ENCODE measurements at places on chromosomes 5 and 9.
A peak's percentile ranks its signal among the peaks of the same experiment; 100 is the strongest.

GRCh38 chr5:59678943-59679342, 214.6 kb downstream of the PDE4D start:
- no peak for DNase-seq

DNA sequence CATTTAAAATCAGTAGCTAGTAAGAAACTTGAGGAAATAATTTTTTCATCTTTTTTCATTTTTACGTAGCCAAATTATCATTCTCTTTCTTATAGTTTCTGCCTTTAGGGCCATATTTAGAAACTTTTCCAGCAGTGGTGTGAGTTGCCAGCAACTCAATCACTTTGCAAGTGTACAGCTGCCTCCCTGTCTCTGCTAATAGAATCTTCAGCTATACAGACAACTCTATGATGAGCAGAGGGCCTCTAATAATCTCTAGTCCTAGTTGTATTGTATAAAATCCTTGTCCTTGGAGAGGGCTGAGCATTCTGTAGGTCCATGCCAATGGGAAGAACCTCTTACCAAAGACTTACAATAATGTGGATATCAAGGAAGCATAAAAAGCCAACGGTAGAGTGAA, 11.5 kb upstream of the SHOC1 start:
- DNase-seq: no peak

- no peak for DNase-seq
These were observed 6.3 kb downstream of the TESK1 start for GRCh38 chr9:35611230-35611797.

DNA sequence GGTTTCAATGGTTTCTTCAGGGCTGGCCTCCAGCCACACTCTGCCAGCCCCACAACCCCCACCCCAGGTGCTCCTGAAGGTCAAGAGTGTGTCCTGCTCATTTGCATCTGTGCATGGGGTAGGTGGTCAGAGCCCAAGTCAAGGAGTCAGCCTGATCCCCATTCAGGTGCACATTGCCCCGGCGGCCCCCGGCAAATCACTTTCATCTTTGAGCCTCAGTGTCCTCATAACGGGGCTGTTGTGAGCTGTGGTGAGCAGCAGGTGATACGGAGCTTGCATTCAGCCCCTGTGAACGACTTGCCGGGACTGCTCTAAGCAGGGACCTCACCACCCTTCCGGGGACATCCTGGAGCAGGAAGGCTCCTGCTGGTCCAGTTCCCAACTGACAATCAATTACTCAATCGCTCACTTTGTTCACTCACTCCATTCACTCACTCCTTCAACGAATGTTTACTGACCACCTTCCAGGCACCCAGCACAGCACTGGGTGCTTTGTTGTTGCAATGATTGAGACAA, 93.2 kb upstream of the CPEB4 start:
- no peak for DNase-seq

DNA sequence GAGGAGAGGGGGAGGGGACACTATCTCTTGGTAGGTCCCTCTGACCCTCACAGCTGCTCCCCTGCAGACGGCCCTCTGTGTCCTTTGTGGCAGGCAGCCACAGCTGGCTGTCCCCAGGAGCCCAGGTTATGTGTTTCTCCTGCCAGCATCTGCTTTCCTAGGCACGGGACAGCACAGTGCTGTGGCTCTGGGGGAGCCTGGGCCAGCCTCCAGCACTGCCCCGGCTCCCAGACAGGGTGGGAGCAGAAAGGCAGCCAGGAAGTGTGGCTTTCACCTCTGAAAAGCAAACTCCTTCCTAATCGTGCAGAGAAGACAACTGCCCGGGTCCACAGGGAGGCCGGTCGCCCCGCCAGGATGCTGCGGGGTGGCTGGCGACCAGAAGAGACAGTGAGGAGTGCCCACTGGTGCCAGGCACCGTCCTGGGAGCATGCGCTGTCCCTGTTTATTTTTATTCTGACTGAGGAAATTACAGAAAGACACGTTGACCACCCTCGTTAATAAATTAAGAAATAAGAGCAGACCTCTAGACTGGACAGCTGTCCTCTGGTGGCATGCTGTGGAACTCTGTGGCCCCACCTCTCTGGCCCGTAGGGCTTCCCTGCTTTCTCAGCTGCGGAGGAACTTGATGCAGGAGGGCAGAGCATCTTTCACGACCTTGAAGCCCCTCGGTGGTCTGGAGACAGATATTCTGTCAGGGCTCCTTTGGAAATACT, 240.3 kb downstream of the FANCC start:
- no peak for DNase-seq

- DNase-seq: no peak
These were observed 9.5 kb downstream of the PSAT1 start for GRCh38 chr9:78306222-78307076.

GRCh38 chr5:89232139-89232603, 349.2 kb upstream of the MEF2C start:
- peak; percentile 7 for DNase-seq

- DNase-seq: peak; percentile 20
These were observed 1.3 kb downstream of the MOB3B start for GRCh38 chr9:27528076-27528885.

GRCh38 chr9:120402741-120403542, 177.0 kb downstream of the CDK5RAP2 start:
- no peak for DNase-seq

- DNase-seq: no peak
These were observed 3.9 kb downstream of the SEPTIN8 start for GRCh38 chr5:132773114-132773513.

- no peak for DNase-seq
These were observed 85.6 kb upstream of the GHR start for GRCh38 chr5:42337607-42338006.

- no peak for DNase-seq
These were observed 7.5 kb upstream of the RAPGEF1 start for GRCh38 chr9:131747352-131747751.

GRCh38 chr5:55062039-55062779, 38.2 kb downstream of the GZMK start:
- no peak for DNase-seq

- DNase-seq: no peak
These were observed 249.0 kb upstream of the WWC1 start for GRCh38 chr5:168042284-168043068.

DNA sequence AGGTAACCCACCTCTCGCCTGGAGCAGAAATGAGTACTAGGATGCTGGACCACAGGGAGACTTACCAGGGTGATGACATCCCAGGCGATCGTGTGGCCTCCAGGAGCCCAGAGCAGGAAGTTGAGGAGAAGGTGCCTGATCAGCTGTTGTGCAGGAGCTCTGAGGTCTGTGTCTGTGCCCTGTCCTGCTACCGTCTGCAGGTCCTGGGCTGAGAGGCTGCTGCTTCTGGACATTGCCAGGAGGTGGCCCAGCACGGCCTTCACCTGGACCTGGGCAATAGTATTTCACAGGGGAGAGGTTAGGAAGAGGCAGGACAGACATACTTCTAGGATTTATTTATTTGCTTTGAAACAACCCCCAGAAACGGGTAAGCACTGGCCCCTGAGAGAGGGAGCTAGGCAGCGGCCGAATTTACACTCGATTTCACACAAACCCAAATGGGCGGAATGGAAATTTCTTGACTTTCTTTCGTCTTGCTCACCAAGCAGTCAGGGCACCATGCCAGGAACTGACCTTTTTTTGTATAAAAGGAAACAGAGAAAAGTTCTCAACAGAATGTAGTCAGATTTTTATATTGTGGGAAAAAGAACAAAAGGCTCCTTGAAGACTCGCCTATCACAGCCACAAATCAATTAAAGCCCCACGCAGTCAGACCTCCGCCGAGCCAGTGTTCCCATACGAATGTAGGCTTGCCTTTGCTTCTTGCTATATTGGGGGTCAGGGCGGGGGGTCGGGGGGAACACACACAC, 210.3 kb downstream of the FANCC start:
- DNase-seq: no peak

GRCh38 chr5:109690242-109690974, 681 bp downstream of the MAN2A1 start:
- no peak for DNase-seq

DNA sequence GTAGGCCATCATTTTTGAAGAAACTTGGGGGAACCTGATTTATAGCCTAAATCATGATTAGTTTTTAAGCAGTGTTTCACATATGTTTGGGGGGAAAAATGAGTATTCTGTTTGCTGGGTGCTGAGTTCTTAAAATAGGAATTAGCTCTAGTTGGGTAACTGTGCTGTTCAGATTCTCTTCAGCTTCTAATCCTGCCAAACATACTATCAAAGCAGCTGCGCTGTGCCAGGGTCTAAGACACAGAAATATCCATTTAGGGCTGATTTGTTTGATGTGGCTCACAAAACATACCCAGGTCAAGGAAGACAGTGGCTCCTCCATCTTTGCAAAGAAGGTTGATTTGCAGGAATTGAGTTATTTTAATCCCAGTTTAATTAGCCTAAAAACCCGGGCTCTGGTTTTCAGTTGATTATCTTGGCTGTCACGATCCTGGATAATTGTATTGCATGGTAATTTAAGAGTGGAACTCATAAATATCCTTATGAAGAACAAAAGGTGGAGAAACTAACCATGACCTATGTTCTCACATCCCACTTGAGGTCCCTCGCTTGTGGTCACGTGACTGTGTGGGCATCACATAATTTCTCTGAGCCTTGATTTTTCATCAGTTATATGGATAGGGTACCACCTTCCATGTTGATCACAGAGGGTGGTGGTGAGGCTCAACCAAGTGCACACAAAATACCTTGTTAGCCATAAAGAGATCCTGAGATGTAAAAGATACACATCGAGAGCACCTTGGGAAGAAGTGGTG, 18.7 kb downstream of the CYFIP2 start:
- no peak for DNase-seq

DNA sequence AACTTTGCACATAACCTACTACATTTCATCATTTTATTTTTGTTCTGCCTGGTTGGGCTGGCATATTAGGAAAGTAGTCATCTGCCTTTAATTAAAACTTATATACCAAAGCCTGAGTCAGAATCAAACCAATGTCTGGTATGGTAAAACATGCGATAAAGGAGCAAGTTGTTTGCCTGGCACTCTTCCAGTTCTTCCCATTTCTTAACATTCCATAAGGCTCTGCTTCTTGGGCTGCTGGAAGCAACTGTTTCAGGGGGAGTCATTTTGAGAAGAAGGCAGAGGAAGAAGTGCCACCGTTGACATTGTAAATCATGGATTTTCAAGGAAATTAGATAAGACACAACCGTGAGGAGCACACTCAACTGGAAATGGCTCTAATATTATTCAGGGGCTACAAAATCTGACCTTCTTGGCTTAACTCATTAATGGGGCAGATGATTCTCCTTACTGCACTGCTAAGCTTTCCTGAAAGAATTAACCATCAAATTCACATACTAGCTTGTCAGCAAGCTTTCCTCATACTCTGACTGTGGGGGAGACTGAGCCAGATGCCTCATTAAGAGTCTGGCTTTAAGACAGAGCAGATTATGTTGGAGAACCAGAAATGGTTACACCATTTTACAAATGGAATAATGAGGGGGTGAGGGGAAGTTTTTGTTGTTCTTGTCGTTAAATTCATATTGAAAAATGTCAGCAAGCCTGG, 391.0 kb downstream of the TMEM232 start:
- DNase-seq: no peak

DNA sequence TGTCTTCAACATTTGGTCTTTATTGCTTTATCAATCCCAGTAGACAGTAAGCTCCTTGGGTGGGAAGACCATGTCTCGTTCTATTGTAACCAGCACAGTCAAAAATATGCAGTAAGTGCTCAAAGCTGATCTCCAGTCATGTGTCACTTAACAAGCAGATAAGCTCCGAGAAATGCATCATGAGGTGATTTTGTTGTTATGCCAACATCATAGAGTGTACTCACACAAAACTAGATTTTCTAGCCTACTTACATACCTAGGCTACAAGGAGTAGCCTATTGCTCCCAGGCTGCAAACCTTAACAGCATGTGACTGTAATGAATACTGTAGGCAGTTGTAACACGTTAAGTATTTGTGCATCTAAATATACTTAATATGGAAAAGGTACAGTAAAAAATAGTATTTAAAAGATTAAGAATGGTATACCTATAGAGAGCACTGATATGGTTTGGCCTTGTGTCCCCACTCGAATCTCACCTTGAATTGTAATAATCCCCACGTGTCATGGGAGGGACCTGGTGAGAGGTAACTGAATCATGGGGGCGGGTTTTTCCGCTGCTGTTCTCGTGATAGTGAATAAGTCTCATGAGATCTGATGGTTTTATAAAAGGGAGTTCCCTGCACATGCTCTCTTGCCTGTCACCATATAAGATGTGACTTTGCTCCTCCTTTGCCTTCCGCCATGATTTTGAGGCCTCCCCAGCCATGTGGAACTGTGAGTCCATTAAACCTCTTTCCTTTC, 39.8 kb upstream of the PCSK5 start:
- DNase-seq: no peak

DNA sequence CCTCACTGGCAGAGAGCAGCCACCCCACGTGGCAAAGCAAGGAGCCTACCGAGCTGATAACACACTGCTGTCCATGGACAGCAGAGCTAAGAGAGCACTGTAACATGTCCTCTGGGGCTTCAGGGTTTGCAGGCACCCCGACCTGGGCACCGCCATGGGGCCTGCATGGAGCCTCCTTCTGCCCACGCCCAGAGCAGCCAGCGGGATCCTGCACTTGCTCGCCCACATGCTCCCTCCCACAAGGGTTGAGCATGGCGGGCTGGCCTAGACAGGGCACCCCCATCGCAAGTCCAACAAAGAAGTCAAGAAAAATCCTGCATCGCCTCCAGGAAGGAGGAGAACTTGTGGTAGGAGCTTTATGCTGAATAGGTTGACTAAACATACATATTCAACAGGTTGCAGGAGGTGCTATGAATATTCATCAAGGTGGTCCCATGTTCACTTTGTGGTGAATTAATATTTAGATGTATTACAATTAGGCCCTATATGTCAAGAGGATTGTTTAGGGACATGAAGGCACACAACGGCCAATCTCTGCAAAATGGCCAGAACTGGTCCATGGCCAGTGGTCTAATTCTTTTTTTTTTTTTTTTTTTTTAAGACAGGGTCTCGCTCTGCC, 3.8 kb upstream of the MIGA2 start:
- no peak for DNase-seq

GRCh38 chr5:157459715-157460599, at the start of gene NIPAL4:
TSS of gene NIPAL4 (plus strand) at chr5:157460213. CDS start at chr5:157460321, 108 bp downstream.
- no peak for DNase-seq

GRCh38 chr9:127897193-127897692, 2.2 kb downstream of the ST6GALNAC6 start:
- DNase-seq: no peak

DNA sequence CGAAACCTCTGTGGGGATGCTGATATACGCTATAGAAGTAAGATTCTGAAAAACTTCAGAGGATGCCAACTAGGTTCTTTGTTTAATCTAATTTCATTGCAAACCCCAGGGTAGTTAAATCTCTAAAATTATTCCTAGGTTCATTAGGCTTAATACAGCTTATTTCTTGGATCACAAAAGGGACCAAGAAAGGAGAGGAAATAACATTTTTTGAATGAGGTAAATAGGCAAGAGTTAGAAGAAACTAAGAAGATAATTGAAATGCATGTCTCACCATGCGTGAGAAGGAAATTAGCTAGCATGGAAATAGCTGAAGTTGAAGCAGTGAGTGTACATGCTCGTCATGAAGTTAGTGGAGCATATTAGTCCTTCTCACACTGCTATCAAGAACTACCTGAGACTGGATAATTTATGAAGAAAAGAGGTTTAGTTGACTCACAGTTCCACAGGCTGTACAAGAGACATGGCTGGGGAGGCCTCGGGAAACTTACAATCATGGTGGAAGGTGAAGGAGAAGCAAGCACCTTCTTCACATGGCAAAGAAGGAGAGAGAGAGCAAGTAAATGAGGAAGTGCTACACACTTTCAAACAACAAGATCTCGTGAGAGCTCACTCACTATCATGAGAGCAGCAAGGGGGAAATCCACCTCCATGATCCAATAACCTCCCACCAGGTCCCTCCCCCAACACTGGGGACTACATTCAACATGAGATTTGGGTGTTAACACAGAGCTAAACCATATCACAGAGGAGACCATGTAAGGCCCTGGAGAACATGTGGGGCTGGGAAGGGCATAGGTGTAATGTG, 125.1 kb upstream of the OSMR start:
- no peak for DNase-seq
